EH (cell line): ENCODE measurements at places on chromosomes 3 and 15.

DNA sequence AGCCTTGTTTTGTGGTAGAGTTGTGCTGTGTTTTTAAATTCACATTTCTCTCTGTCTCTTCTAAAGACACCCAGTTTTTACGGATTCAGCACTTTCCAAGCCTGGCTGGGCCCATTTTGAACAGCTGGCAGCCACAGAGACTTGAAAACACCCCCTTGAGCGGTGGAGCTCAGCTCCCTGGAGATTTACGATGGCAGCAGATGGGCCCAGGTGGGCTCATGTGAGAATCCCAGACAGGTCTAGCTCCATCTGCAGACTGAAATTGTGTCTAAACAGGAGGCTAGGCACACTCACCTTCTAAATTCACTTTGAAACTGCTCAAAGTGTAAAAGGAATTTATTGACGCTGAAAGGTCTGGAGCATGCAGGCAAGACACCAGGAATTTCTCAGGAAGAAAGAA lies 232.0 kb upstream of the HES1 start:
- no peak for DNase-seq

- no peak for DNase-seq
Observed at GRCh38 chr3:178260887-178261565, 275.2 kb upstream of the KCNMB2 start.

DNA sequence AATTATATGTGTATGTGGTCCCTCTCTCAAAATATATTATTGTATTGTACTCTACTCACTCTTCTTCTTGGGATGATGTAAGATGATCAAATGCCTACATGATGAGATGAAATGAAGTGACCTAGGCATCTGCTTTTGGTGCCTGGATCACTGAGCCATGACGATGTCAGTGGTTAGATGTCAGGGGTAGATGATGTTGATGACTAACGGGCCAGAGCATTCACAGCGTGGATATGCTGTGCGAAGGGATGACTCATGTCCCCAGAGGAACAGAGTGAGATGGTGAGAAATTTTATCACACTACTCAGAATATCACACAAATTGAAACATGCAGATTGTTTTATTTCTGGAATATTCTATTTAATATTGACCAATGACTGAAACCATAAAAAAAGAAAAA lies 233.9 kb upstream of the CADM2 start:
- DNase-seq: no peak

GRCh38 chr3:165899066-165899465 lies 61.8 kb upstream of the BCHE start:
- no peak for DNase-seq

GRCh38 chr3:111610612-111611054 lies 15.5 kb upstream of the ZBED2 start:
- DNase-seq: no peak

DNA sequence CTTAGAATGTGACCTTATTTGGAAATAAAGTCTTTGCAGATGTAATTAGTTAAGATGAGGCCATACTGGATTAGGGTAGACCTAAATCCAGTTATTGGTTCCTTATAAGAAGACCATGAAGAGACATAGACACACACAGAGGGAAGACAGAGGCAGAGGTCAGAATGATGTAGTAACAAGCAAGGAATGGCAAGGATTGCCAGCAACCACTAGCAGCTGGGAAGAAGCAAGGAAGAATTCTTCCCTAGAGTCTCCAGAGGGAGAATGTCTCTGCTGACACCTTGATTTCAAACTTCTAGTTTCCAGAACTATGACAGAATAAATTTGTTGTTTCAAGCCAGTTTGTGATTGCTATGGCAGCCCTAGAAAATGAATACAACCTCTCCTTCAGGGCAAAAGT lies 116.7 kb downstream of the WDR76 start:
- DNase-seq: peak; percentile 57

- no peak for DNase-seq
Observed at GRCh38 chr3:13139471-13140065, 66.3 kb upstream of the IQSEC1 start.

DNA sequence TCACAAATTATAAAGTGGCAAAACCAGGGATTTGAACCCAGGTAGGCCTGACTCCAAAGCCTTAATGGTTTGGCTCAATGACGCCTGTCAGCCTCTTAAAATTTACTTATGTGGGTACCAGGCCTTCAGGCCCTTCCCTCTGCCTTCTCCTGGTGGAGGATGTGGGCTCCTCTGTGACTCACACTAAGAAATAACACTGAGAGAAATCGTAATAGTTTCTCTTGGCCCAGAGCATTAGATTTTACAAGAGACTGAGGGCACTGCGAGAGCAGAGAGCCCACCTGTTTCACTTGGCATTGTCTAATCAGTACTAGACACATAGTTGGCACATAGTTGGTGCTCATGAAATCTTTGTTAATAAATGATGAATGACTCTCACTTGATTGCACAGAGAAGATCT lies 505.2 kb downstream of the SHQ1 start:
- peak; percentile 68 for DNase-seq

DNA sequence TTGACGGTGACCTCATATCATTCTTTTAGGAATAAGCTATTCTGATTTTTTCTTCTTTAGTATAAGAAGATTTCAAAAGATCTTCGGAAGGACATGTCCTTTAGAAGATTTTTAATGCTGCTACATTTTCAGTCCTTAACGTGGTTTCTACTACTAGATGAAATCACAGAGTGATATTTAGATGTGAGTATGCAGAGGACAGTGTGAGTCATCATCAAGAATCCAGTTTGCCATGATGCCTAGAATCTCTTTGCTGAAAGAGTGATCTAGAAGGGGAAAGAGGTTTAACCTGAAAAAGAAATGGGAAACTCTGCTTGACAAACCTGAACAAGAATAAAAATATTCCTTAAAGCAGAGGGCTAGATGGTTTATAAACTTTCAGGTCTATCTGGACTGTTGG lies 43.2 kb downstream of the SLC7A14 start:
- DNase-seq: peak; percentile 35

DNA sequence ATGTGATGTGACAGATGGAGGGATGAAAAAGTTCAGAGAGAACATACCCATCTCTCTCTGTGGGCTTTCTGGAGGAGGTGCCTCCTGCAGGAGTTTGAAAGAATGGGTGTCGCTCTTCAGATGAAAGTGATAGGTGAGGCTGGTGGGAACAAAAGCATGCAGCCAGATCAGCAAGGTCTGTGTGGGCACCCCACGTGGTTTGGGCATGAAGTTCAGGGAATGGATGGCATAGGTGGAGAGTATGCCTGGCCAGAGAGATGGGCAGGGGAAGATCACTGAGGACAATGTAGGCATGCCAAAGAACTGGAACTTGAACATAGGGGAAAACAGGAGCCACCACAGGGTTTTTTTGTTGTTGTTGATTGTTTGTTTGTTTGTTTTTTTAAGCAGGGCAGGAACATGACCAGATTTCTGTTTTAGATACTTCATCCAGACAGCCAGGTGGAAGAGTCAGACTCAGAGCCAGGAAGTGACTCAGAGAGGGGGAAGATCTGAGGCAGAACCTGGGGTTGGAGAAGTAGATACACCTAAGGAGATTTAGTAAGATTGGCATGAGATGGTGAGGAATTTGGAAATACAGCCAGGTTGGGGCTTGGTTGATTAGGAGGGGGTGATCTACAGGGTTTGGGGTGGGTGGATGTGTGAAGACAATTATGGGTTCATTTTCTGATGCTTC lies 64.8 kb upstream of the CLSTN2 start:
- DNase-seq: no peak

GRCh38 chr3:87206070-87206469 lies 21.0 kb upstream of the CHMP2B start:
- DNase-seq: peak; percentile 94

DNA sequence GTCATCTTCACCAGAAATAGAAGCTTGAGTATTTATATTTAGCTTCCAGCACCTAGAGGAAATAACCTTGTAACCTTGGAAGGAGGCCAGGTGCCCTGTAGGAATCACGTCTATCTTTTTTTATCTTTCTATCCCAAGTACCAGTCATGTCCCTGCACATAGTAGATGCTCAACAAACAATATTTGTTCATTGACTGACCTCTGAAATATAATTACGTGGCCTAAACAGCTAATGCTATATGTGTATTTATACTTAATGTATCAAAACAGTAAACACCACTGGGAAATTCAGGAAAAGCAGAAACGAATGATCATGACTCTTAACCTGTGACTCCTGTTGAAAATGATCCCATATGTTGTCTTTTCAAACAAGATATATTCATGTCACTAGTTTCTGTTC lies 97.9 kb upstream of the ADAMTSL3 start:
- no peak for DNase-seq

- DNase-seq: no peak
Observed at GRCh38 chr3:183897606-183898005, 12.9 kb upstream of the PARL start.

DNA sequence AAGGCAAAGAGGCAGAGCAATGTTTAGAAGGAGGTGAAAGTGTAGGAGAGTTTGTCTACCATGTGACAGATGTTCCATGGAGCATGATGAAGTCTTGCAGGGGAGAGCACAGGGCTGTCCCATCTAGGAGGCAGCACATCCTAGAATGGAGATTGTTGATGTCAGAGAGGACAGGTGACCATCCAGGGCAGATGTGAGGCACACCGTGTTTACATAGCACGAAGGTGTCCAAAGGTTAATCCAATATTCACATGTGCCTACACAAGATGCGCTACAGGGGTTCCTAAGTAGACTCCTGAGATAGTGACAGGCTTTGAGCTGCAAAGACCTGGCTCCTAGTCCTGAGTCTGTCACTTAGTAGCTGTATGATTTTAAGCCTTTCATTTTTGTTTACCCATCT lies 219.3 kb upstream of the SLCO3A1 start:
- no peak for DNase-seq

DNA sequence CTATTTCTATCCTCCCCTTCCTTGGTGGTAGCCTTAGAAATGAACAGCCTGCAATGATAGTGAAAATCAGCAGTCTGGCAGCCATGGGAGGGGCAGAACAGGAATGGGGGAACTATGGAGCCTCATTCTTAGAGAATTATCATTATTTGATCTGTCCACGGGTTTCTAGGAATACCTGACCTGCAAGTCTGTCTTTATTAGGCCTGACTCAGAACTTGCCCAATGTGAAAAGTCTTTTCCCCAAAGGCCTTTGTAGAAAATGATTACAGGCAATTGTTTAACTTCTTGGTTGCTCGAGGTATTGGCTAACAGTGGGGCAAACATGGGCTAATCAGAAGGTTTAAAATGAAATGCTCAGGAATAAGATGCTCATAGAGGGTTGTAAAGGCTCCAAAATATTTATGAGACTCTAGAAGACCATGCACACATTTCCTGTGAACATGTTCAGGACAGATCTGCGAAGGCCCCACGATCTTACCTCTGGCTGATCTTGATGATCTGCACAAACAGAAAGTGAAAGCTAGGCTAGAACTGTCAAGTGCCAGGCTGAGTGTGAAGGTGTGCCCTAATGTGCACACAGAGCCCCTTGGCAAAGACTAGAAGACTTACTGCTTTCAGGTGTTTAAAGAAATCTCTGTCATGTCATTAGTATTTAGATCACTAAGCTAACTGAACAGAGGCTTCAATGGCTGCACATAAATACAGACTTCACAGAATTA lies 39.6 kb upstream of the LAMP3 start:
- DNase-seq: no peak

- DNase-seq: no peak
Observed at GRCh38 chr15:40325700-40326099, 2.2 kb downstream of the INAFM2 start.

DNA sequence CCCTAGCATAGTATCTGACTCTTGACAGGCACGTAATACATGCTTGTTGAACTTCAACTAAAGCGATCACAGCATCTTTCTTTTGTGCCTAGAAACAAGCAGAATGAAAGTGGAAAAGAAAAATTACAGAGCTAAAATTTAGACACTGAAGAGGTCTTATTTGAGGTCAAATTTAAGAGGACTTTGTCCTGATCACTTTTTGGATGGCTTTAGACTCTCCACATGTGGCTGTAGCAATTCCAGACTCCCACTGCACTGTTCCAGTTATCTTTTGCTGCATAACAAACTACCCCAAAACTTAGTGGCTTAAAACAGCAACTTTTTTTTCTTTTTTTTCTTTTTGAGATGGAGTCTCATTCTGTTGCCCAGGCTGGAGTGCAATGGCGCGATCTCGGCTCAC lies 23.5 kb downstream of the DPH3 start:
- no peak for DNase-seq

- no peak for DNase-seq
Observed at GRCh38 chr15:71104636-71105035, 10.6 kb upstream of the THSD4 start.

- no peak for DNase-seq
Observed at GRCh38 chr3:60001369-60001768, 951.5 kb upstream of the CFAP20DC start.

DNA sequence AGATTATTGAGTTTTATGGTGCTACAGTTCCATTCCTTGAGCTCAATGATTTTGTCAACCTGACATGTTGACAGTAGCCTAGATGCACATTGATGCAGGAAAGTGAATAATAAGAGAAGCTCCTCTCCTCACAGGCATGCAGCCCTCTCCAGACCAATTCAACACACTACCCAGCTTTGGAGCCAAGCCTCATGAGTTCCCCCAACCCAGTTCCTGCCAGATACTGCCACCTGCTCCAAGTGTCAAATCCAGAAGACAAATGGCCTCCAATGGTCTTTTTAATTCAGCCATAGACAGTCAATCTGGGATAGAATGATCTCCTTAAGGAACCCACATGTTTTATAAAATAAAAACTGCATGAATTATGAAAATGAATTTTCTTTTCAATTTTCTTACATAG lies 83.7 kb upstream of the ARHGEF3 start:
- DNase-seq: no peak

DNA sequence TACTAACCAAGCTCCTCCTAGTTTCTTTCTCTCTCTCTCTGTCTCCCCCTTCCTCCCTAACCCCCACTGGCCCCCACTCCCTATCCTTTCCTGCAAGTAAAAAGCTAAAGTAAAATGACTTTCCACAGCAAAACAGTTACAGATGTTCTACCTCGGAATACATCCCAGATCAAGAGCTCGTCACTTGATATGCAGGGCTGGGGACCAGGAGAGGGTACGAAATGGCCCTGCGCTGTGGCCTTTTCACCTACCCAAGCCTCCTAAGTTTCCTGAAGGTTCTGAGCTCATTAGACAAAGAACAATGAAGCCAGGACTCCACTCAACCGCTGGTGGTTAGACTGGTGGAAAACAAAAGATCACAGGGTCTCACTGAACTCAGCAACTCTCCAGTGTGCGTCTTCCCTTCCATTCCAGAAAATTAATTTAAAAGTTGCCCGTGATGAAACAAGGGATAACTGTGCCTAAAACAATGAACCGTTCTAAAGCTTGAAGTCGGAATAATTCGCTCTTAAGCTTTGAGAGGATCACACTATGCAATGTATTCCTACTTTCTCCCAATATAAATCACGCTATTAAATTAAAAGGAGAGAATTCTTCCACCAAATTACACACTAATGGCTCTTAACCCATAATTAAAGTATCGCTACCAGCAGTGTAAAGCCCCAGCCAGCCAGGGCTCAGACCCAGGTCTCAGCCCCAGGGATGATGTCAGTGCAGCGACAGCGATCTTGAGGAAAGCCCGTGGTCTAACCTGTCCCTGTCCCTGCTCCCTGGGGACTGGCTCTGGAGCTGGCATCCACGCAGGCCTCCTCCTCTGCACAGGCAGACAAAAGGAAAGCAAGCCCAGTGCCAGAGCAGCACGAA lies 5.0 kb downstream of the VGLL4 start:
- DNase-seq: no peak

DNA sequence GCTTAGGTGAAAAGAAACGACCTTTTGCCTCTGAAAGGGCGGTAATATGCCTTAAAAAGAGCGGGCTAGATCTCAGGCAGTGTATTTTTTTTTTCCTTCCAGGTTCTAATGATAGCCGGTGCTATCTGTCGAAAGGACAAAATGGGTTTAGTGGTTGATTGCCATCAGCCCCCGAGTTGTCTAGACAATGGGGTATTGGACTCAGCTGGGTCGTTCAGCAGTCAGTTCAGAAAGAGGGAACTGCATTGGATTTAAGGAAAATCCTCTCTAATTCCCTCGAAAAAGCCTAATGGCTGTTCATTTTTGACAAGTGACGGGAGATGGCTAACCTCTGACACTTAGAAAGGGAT lies 728 bp downstream of the EIF2B5 start:
- DNase-seq: no peak
